Cardiac muscle cell (in vitro differentiated cells and primary cell): ENCODE measurements at places on chromosomes 13 and 19.

DNA sequence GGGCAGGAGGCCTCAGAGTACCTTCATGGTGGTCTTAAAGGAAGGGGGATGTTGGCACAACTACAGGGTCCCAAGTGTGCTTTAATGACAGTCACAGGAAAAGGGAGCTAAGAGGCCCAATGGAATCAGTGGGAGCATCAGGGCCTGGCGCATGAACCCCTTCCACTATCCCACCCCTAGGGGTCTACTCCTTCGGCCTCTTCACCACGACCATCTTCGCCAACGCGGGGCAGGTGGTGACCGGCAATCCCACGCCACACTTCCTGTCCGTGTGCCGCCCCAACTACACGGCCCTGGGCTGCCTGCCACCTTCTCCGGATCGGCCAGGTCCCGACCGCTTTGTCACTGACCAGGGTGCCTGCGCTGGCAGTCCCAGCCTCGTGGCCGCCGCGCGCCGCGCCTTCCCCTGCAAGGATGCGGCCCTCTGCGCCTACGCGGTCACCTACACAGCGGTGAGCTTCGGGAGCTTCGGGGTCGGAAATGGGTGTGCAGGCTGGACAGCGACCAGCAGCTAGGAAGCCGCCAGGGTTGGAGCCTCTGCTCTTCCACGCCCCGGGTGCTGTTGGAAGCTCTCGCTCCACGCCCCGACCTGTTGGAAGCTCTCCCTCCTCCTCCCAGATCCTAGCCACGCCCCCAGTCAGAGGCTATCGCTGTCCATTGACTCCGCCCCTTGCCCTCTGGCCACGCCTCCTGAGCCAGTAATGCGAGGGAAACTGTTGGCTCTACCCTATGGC, 6.0 kb downstream of the PLPPR2 start:
- peak; percentile 90 for DNase-seq
- H3K27me3 ChIP-seq, result no peaks in the 10 kb centered on the region
- H3K36me3 ChIP-seq, result no peaks in the 10 kb centered on the region

DNA sequence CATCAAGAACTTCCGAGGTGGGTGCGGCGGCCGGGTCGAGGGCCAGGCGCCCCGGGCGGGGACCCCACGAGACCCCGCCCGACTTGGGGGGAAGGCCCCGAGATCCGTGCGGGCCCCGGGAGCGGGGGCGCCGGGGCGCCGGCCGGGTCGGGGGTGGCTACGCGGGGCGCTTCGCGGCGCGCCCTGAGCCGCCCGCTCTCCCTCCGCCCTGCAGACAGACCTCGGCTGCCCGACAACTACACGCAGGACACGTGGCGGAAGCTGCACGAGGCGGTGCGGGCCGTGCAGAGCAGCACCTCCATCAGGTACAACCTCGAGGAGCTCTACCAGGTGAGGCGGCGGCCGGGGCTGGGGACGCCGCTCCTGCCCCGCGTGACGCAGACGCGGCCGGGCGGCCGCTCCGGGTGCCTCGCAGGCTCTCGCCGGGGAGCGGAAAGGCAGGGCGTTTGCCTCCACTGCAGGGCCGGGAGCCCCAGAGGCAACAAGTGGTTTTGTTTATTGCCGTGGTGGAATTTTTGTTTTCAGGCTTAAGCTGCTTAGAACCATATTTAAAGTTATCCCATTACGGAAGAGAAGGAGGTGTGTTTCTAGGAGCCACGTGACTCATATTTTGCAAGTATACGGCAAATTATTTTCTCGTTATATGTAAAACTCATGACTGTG, 477 bp downstream of the CUL4A start:
- peak overlapping the region; percentile 98 for H3K27ac ChIP-seq
- H3K4me1 ChIP-seq, result peaks cover 17% of the 10 kb centered on the region
- peak; percentile 59 for DNase-seq
- H3K27me3 ChIP-seq, result no peaks in the 10 kb centered on the region

GRCh38 chr19:867301-867793, 7.9 kb downstream of the CFD start:
- no peaks in the 10 kb centered on the region for H3K27me3 ChIP-seq
- no peaks in the 10 kb centered on the region for H3K4me1 ChIP-seq
- no peak for DNase-seq
- H3K27ac ChIP-seq, result no peak overlapping the region
- H3K4me3 ChIP-seq, result no peak overlapping the region

DNA sequence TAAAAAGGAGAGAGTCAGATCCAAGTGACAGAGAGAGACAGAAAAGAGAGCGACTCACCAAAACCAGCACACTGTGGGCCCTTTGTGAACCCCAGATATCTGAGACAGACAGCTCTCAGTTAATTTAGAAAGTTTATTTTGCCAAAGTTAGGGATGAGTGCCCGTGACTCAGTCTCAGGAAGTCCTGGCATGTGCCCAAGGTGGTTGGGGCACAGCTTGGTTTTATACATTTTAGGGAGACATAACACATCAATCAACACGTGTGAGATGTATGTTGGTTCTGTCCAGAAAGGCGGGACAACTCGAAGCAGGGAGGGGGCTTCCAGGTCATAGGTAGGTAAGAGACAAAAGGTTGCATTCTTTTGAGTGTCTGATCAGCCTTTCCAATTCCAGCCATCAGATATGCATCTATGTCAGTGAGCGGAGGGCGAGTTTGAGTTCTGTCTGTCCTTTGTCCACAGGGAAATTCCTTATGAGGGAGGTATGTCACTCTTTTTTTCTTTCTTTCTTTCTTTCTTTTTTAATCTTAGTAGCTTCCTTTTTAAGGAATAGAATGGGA, 37.2 kb upstream of the ATP11A start:
- no peak for DNase-seq
- H3K27ac ChIP-seq, result no peak overlapping the region
- no peaks in the 10 kb centered on the region for H3K27me3 ChIP-seq
- no peaks in the 10 kb centered on the region for H3K36me3 ChIP-seq
- peaks cover 26% of the 10 kb centered on the region for H3K4me1 ChIP-seq

DNA sequence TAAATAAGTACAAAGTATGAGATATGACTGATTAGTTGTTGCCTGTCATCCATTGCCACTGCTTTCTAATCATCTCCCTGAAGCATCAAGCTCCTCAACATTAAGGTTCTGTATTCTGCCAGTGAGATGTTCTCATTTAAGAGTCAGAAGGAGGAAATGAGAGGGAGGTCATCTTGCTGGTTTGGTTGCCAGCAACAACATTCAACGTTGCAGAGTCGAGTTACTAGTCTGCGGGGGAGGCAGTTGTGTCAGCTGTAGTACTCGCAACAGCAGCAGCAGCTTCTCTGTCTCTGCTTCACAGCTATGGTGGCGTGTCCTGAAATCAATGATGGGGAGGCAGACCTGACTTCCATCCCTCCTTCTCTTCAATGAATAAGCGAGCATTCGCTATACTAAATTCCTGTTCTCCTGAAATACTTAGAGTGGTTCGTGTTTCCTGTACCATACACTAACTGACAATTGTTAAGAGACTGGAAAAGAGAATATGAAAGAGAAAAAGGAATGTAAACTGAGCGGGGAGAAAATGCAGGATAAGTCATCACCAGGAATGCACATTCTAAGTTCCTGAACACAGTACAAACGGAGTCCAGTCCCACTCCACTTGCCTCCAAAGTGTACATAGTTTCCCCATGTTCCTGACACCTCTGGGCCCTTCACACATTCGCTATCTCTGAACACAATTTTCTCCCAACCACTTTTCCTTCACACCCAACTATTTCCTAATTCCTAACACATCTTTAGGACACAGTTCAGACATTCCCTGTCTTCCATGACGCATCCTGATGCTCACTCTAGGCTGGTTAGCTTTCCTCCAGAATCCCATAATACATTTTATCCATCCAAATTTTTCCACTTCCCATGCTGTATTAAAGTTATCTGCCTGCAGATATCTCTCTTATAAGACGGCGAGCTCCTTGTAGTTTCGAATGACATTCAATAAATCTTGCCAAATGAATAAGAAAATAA, 263.0 kb downstream of the KLF12 start:
- H3K27ac ChIP-seq, result no peak overlapping the region
- no peaks in the 10 kb centered on the region for H3K4me1 ChIP-seq
- peak; percentile 93 for DNase-seq
- H3K27me3 ChIP-seq, result no peaks in the 10 kb centered on the region
